Suprapubic skin (tissue), 4 donors: ENCODE measurements at places on chromosomes 13 and 19.

DNA sequence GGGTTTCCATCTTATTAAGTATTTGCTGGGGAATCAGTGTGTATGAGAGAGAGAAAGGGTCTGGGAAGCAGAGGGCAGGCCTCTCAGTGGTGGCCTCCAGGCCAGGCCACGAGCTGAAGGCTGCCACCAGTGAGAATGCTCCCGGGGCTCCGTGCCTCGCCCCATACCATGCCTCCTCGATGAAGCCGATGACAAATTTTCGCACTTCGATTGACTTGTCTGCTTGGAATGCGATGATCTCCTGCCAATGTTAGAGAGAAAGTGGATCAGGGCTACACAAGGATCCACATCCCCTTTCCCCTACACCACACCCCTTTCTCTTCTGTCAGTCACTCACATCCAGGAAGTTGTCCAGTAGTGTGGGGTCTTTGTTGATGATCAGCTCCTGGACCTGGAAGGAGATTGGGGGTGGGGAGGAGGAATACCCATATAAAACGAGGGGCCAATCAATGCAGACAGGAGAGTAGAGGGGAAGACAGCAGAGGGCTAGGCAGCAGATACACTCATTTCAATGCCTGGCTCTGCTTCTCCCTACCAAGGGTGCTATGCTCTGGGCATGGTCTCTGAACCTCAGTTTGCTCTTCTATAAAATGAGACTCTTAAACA, 10.7 kb downstream of the SYMPK start:
- no peaks in the 10 kb centered on the region for H3K4me1 ChIP-seq
- H3K27ac ChIP-seq: no peak overlapping the region
- peaks cover 73% of the 10 kb centered on the region for H3K36me3 ChIP-seq
- H3K4me3 ChIP-seq: no peak overlapping the region
- no peak for DNase-seq

DNA sequence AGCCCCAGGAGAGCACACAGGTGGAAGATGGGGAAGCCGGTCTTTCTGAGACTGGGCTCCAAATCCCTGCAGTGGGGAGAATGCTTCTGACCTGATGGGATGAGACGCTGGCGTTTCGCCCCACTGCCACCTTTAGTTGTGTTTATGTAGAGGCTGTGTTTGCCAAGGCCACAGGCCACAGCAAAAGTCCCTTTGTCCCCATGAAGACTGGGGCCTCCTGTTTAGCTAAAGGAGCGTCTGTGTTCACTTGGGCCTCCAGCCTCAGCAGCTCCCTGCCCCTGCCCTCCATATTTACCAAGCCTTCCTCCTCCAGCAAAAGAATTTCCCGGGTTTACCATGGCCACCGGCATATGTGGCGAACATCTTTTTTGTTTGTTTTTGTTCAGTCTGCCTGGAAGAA, 10.4 kb upstream of the KLK14 start:
- H3K4me1 ChIP-seq: peaks cover 25% of the 10 kb centered on the region
- no peaks in the 10 kb centered on the region for H3K27me3 ChIP-seq
- peaks cover 5% of the 10 kb centered on the region for H3K36me3 ChIP-seq
- H3K27ac ChIP-seq: no peak overlapping the region
- DNase-seq: no peak

GRCh38 chr13:86882107-86882506, 789.1 kb upstream of the SLITRK5 start:
- H3K4me3 ChIP-seq: no peak overlapping the region
- H3K4me1 ChIP-seq: no peaks in the 10 kb centered on the region
- DNase-seq: no peak
- no peaks in the 10 kb centered on the region for H3K27me3 ChIP-seq

- H3K27ac ChIP-seq: no peak overlapping the region
- no peak for DNase-seq
- no peak overlapping the region for H3K4me3 ChIP-seq
- no peaks in the 10 kb centered on the region for H3K4me1 ChIP-seq
- no peaks in the 10 kb centered on the region for H3K27me3 ChIP-seq
These were observed 656.0 kb downstream of the GPC5 start for GRCh38 chr13:92054389-92054788.

DNA sequence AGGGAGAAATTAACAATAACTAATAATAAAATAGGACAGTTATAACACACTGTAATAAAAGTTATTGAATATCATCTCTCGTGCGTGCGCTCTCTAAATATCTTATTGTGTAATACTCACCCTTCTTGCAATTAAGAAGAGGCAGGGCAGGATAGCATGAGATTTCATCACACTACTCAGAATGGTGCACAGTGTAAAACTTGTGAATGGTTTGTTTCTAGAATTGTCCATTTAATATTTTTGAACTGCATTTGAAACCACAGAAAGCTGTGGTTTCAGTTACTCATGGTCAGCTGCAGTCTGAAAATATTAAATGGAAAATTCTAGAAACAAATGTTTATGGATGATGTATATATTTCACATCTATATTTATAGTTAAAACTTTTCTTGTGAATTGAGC, 161.1 kb downstream of the DCT start:
- no peaks in the 10 kb centered on the region for H3K4me1 ChIP-seq
- no peaks in the 10 kb centered on the region for H3K27me3 ChIP-seq
- no peak overlapping the region for H3K27ac ChIP-seq
- H3K4me3 ChIP-seq: no peak overlapping the region
- H3K36me3 ChIP-seq: no peaks in the 10 kb centered on the region

GRCh38 chr19:42092350-42092749, 16.4 kb downstream of the ZNF574 start:
- no peaks in the 10 kb centered on the region for H3K36me3 ChIP-seq
- peaks cover 6% of the 10 kb centered on the region for H3K27me3 ChIP-seq
- no peak for DNase-seq
- no peak overlapping the region for H3K4me3 ChIP-seq
- no peak overlapping the region for H3K27ac ChIP-seq

DNA sequence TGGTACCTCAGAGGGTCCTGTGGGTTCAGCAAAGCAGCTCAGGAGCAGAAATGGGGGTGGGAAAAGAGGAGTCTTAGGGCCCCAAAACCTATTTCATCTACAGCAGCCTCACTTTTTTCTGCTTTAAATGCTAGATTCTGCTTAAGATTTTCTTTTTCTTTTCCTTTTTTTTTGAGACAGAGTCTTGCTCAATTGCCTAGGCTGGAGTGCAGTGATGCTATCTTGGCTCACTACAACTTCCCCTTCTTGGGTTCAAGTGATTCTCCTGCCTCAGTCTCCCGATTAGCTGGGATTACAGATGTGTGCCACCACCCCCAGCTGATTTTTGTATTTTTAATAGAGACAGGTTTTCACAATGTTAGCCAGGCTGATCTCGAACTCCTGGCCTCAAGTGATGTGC, 30.7 kb upstream of the WDFY2 start:
- no peaks in the 10 kb centered on the region for H3K27me3 ChIP-seq
- H3K27ac ChIP-seq: no peak overlapping the region
- no peak overlapping the region for H3K4me3 ChIP-seq
- H3K4me1 ChIP-seq: peaks cover 38% of the 10 kb centered on the region
- H3K36me3 ChIP-seq: no peaks in the 10 kb centered on the region

DNA sequence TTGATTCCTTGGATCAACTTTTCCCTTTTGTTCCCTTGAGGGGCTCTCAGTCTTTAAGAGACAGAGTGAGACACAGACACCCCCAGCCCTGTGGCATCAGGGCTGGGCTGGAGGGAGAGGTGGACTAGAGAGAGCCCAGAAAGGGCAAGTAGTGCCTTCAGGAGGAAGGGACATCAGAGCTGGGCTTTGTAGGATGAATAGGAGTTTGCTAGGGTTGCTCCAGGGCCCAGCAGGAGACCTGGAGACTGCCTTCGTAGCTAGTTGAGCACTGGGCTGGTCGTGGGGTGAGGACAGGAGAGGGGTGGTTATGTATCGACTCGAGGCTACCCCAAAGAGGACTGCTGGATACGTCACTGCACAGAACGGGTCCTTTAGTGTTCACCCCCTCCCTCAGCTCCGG, 5.4 kb downstream of the MAP1S start:
- H3K4me1 ChIP-seq: peaks cover 30% of the 10 kb centered on the region
- H3K36me3 ChIP-seq: peaks cover 66% of the 10 kb centered on the region
- no peak overlapping the region for H3K4me3 ChIP-seq
- DNase-seq: no peak
- H3K27ac ChIP-seq: no peak overlapping the region
- no peaks in the 10 kb centered on the region for H3K27me3 ChIP-seq

GRCh38 chr13:95642028-95642621, 2.4 kb downstream of the DZIP1 start:
- H3K27ac ChIP-seq: no peak overlapping the region
- DNase-seq: no peak
- peaks cover 29% of the 10 kb centered on the region for H3K4me1 ChIP-seq
- H3K27me3 ChIP-seq: peaks cover 33% of the 10 kb centered on the region

- H3K27ac ChIP-seq: no peak overlapping the region
- no peak for DNase-seq
These were observed 57.2 kb upstream of the KLF12 start for GRCh38 chr13:74191410-74191809.

- H3K27ac ChIP-seq: no peak overlapping the region
- DNase-seq: no peak
- peaks cover 26% of the 10 kb centered on the region for H3K4me1 ChIP-seq
- no peak overlapping the region for H3K4me3 ChIP-seq
- no peaks in the 10 kb centered on the region for H3K27me3 ChIP-seq
These were observed 11.5 kb downstream of the DNM2 start for GRCh38 chr19:10729411-10729810.

GRCh38 chr13:45391926-45392325, 26.2 kb downstream of the SLC25A30 start:
- no peak overlapping the region for H3K27ac ChIP-seq
- H3K36me3 ChIP-seq: peaks cover 24% of the 10 kb centered on the region
- no peak overlapping the region for H3K4me3 ChIP-seq
- DNase-seq: no peak
- peaks cover 14% of the 10 kb centered on the region for H3K4me1 ChIP-seq

DNA sequence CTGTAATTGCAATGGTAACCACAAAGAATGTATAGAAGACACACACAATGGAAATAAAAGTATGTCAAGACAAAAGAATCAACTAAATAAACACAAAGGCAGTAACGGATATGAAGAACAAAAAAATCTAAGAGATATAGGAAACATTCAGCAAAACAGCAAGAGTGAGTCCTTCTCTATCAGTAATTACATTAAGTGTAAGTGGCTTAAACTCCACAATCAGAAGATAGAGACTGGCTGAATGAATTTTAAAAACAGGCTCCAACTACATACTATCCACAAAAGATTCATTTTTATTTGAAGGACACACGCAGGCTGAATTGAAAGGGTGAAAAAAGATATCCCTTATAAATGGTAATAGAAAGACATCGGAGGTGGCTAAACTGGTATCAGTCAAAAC, 19.5 kb downstream of the ZNF616 start:
- peaks cover 98% of the 10 kb centered on the region for H3K36me3 ChIP-seq
- no peaks in the 10 kb centered on the region for H3K4me1 ChIP-seq
- no peak overlapping the region for H3K4me3 ChIP-seq
- H3K27me3 ChIP-seq: no peaks in the 10 kb centered on the region

DNA sequence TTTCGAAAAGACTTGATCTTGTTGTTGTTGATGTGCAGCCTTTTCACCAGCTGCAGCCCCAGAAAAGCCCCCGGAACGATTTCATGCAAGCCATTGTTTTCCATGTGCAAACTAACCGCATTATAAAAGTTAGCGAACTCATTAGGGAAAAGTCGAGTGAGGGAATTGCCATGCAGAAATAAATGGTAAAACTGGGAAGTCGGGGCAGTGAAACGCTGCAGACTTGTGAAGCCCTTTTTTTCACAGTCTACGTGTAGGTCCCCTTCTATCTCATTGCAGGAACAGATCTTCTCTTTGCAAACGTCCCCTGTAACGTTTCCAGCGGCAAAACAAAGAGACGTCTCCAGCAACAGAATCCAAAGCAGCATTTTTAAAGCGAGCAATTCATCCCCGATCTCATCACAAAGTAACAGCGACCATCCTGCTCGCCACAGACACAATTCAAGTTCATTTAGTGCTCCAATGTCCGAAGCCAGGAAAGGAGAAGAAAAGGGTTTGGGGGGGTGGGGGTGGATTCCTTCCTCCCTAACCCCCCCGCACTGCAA, 1.1 kb downstream of the SLITRK1 start:
- H3K4me3 ChIP-seq: no peak overlapping the region
- no peaks in the 10 kb centered on the region for H3K36me3 ChIP-seq
- no peak overlapping the region for H3K27ac ChIP-seq
- H3K27me3 ChIP-seq: peaks cover 61% of the 10 kb centered on the region
- H3K4me1 ChIP-seq: peaks cover 34% of the 10 kb centered on the region

DNA sequence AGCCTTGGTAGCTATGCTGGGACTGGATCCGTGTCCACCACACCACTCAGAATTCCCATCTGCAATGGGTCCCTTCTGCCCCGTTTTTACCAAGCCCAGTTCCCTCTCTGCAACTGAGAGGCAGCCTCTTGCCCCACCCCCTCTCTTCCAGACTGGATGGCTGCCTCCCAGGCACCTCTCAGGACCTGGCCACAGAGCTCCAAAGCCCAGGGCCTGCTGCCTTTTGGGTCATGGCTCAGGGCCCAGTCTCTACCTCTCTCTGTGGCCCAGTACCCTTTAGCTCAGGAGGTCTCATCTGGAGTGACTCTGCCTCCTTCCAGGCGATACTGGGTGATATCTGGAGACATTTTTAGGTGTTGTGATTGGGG, 10.3 kb upstream of the ZBTB7A start:
- peaks cover 16% of the 10 kb centered on the region for H3K4me1 ChIP-seq
- H3K27ac ChIP-seq: no peak overlapping the region
- no peak overlapping the region for H3K4me3 ChIP-seq
- no peak for DNase-seq

GRCh38 chr19:5895890-5896289, 7.7 kb downstream of the NDUFA11 start:
- no peak overlapping the region for H3K4me3 ChIP-seq
- H3K36me3 ChIP-seq: peaks cover 33% of the 10 kb centered on the region
- peaks cover 32% of the 10 kb centered on the region for H3K4me1 ChIP-seq
- no peak for DNase-seq
- H3K27ac ChIP-seq: no peak overlapping the region

DNA sequence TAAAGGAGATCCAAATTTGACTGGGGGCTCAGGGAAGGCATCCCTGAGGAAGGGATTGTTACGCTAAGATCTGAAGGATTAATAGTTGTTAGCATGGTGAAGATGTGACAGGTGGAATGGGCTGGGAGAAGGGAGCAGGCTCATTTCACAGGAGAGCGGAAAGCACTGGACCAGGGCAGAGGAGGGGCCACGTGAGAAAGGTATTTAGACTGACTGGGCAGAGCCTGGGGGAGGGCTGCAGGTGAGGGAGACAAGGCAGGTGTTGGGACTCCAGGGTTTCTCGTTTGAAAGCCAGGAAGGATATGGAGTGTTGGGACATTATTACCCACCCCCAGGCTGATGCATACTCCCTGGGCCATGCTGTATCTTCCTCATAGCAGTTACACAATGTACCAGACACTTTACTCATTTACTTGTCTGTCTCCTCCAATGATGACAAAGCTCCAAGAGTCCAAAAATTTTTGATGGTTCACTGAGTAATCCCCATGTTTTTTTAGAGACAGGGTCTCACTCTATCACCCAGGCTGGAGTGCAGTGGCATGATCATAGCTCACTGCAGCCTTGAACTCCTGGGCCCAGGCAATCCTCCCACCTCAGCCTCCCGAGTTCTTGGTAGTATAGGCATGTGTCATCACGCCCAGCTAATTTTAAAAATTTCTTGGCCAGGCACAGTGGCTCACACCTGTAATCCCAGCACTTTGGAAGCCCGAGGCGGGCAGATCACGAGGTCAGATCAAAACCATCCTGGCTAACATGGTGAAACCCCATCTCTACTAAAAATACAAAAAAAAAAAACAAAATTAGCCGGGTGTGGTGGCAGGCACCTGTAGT, 2.3 kb downstream of the TRAPPC6A start:
- peaks cover 55% of the 10 kb centered on the region for H3K4me1 ChIP-seq
- H3K36me3 ChIP-seq: no peaks in the 10 kb centered on the region
